Spinal cord (tissue), 10 donors: ENCODE measurements at places on chromosomes 6 and 20. TPM values are rescaled to one million over a fixed set of nuclear protein-coding genes. Genes with fewer than 3 reads are reported as not detected.

DNA sequence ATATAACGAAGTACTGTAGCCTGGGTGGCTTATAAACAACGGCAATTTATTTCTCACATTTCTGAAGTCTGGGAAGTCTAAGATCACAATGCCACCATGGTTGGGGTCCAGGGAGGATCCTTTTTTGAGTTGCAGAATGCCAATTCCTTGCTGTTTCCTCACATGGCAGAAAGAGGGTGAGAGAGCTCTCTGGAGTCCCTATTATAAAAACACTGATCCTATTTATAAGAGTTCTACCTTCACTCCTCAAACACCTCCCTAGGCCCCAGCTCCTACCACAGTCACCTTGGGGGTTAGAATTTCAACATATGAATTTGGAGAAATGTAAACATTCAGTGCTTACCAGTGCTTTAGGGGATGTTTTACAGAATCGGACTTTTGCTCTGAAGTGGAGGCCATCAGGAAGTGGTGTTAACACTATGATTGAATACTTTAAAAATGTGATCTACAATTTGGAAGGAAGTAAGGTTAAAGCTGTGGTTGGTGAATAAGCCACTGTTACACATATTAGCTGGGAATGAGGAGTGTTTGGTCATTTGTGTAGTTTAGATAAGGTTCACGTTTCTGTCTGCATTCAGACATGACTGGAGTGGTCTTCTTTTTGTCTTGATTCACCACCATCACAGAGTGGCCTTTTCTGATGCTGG is 79.9 kb upstream of the SPTLC3 start:
- no peak overlapping the region for H3K27ac ChIP-seq
- no peak overlapping the region for H3K4me3 ChIP-seq
- peaks cover 7% of the 10 kb centered on the region for H3K4me1 ChIP-seq
- H3K36me3 ChIP-seq = no peaks in the 10 kb centered on the region

MOG gene
- total RNA-seq = 22.6 TPM

PBOV1 gene
- total RNA-seq = not detected

GRCh38 chr6:36674942-36675341 is 3.6 kb upstream of the CDKN1A start:
- H3K4me1 ChIP-seq = peaks cover 26% of the 10 kb centered on the region
- H3K36me3 ChIP-seq = no peaks in the 10 kb centered on the region
- peaks cover 16% of the 10 kb centered on the region for H3K27me3 ChIP-seq
- no peak for DNase-seq
- no peak overlapping the region for H3K4me3 ChIP-seq

DNA sequence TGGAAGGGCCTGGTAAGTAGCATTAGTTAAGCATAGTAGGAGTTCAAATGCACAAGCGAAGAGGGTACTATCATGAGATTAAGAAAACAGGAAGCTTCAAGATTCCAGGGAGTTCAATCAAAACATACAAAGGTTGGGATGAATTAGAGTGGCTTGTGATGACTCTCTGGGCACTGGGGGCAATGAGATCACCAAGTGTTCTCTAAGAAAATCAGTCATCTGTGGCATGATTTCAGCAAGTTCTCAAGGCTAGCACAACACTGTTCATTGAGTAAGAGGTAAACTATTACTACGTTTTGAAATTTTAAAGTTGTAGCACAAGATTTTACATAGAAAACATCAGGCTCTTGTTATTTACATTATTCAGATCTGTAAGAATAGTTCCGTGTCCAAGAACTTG is 139.7 kb upstream of the FLRT3 start:
- DNase-seq = no peak
- no peak overlapping the region for H3K4me3 ChIP-seq
- no peaks in the 10 kb centered on the region for H3K4me1 ChIP-seq
- H3K36me3 ChIP-seq = no peaks in the 10 kb centered on the region
- H3K27ac ChIP-seq = no peak overlapping the region

IDH3B gene
- total RNA-seq = 105 TPM

SSTR4 gene
- 0.33 TPM for total RNA-seq

- H3K36me3 ChIP-seq = no peaks in the 10 kb centered on the region
- no peak overlapping the region for H3K27ac ChIP-seq
- no peaks in the 10 kb centered on the region for H3K27me3 ChIP-seq
- H3K4me1 ChIP-seq = no peaks in the 10 kb centered on the region
- no peak for DNase-seq
Measured at GRCh38 chr6:130337534-130337933, 28.3 kb upstream of the TMEM200A start.

CST4 gene
- total RNA-seq = not detected

OR11A1 gene
- not detected for total RNA-seq

- no peaks in the 10 kb centered on the region for H3K4me1 ChIP-seq
- no peak for DNase-seq
- H3K4me3 ChIP-seq = no peak overlapping the region
- no peaks in the 10 kb centered on the region for H3K27me3 ChIP-seq
- H3K36me3 ChIP-seq = peaks cover 6% of the 10 kb centered on the region
Measured at GRCh38 chr20:56376331-56376730, 15.7 kb downstream of the AURKA start.

DNA sequence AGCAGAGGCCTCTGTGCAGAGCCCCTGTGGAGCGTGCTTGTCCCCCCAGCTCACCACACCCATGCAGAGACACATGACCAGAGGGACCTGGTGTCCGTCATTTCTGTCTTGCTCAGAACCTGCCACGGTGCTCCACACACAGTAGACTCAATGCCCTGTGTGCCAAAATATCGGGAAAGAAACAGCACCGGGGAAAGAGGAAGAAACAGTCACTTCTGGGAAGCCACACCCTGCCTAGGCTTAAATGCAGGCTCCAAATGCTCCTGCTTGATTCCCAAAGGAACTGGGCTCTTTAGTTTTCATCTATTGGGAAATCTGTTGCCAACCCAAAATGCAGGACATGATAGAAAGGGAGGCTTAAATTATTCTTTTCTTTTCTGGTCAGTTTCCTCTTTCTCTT is 503.9 kb downstream of the CD83 start:
- no peak overlapping the region for H3K4me3 ChIP-seq
- no peak overlapping the region for H3K27ac ChIP-seq
- peaks cover 13% of the 10 kb centered on the region for H3K4me1 ChIP-seq
- H3K36me3 ChIP-seq = no peaks in the 10 kb centered on the region
- no peak for DNase-seq

DNA sequence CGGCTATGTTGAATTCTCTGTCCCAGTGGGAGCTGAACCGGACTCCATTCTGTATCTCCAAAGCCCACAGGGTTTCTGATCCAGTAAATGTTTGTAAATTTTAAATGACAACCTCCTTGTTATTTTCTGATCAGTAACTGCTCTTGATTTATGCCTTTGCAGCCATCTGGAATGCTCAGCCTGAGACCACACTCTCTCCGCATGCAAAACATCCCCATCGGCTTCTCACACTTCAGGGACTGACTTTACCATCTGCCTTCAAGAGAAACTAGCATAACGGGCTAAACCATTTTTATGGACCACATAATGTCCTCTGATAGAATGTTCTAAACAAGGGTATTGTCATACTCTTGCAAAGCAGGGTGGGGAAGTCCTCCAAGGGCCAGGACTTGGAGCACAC is 94.5 kb upstream of the FOXQ1 start:
- no peaks in the 10 kb centered on the region for H3K27me3 ChIP-seq
- H3K4me3 ChIP-seq = no peak overlapping the region
- no peak overlapping the region for H3K27ac ChIP-seq
- H3K36me3 ChIP-seq = no peaks in the 10 kb centered on the region

DNA sequence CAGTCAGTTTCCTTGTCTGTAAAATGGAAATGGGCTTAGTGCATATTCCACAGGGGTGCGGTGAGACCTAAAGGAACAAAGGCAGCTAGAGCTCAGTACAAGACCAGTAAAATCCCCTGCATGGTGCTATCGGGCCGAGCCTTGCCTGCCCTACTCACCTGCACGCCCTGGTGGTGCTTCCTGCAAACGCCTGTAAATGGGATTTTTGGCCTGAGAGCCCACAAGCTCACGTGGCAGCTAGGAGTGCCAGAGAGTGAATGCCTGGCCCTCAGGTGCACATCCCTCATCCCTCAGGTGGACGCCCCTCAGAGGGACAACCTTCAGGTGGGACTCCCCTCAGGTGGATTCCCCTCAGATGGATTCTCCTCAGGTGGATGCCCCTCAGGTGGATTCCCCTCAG is 48.0 kb upstream of the VSX1 start:
- no peaks in the 10 kb centered on the region for H3K27me3 ChIP-seq
- no peaks in the 10 kb centered on the region for H3K36me3 ChIP-seq
- no peak for DNase-seq
- no peaks in the 10 kb centered on the region for H3K4me1 ChIP-seq
- H3K4me3 ChIP-seq = no peak overlapping the region
- no peak overlapping the region for H3K27ac ChIP-seq

CYP39A1 gene
- 10.8 TPM for total RNA-seq

GRCh38 chr6:31580807-31581433 is 1.3 kb downstream of the LTB start:
- peak overlapping the region; percentile 88 for H3K4me3 ChIP-seq
- peak; percentile 61 for DNase-seq
- peak overlapping the region; percentile 85 for H3K27ac ChIP-seq
- H3K27me3 ChIP-seq = peaks cover 2% of the 10 kb centered on the region
- peaks cover 22% of the 10 kb centered on the region for H3K4me1 ChIP-seq

- peak; percentile 2 for DNase-seq
- no peaks in the 10 kb centered on the region for H3K36me3 ChIP-seq
- no peak within 1 kb of the TSS for H3K27ac ChIP-seq
Measured at GRCh38 chr20:45704969-45705637, at the start of gene WFDC10B. TSS of gene WFDC10B (minus strand) at chr20:45705019. CDS start at chr20:45685992, 19,027 bp downstream.

GRCh38 chr6:84007871-84008270 is 25.7 kb upstream of the MRAP2 start:
- no peak for DNase-seq
- H3K36me3 ChIP-seq = no peaks in the 10 kb centered on the region
- no peaks in the 10 kb centered on the region for H3K4me1 ChIP-seq
- no peak overlapping the region for H3K27ac ChIP-seq

GRCh38 chr20:53527196-53527595 is 66.4 kb downstream of the ZNF217 start:
- no peaks in the 10 kb centered on the region for H3K4me1 ChIP-seq
- H3K27me3 ChIP-seq = no peaks in the 10 kb centered on the region
- no peak for DNase-seq
- no peak overlapping the region for H3K4me3 ChIP-seq

OPN5 gene
- not detected for total RNA-seq

GRCh38 chr6:139647016-139647415 is 272.6 kb upstream of the CITED2 start:
- no peak overlapping the region for H3K27ac ChIP-seq
- H3K4me3 ChIP-seq = no peak overlapping the region
- peaks cover 2% of the 10 kb centered on the region for H3K4me1 ChIP-seq
- no peaks in the 10 kb centered on the region for H3K27me3 ChIP-seq
- no peak for DNase-seq

FAM184A gene
- total RNA-seq = 30.3 TPM

- H3K36me3 ChIP-seq = no peaks in the 10 kb centered on the region
- no peak overlapping the region for H3K27ac ChIP-seq
- H3K4me3 ChIP-seq = no peak overlapping the region
- H3K27me3 ChIP-seq = peaks cover 6% of the 10 kb centered on the region
Measured at GRCh38 chr20:20212675-20213096, 155.2 kb upstream of the INSM1 start.

GRCh38 chr20:10133532-10133931 is 85.1 kb upstream of the SNAP25 start:
- H3K36me3 ChIP-seq = no peaks in the 10 kb centered on the region
- no peaks in the 10 kb centered on the region for H3K27me3 ChIP-seq
- no peak overlapping the region for H3K27ac ChIP-seq
- no peak overlapping the region for H3K4me3 ChIP-seq

TRIM15 gene
- not detected for total RNA-seq

DNA sequence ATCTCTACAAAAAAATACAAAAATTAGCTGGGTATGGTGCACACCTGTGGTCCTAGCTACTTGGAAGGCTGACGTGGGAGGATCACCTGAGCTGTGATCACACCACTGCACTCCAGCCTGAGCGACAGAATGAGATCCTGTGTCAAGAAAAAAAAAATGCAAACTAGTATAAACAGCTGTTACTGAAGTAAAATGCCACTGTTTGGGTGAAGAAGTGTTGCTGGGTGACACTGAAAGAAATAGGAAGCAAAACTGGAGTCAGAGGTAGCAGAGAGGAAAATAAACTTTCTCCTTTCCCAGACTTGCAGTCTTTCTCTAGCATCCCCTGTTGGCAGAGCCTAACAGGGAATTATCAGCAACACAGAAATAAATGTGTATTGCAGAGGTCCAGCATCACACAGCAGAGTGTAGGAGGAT is 241.2 kb upstream of the PREP start:
- no peak for DNase-seq
- H3K36me3 ChIP-seq = no peaks in the 10 kb centered on the region
- no peaks in the 10 kb centered on the region for H3K4me1 ChIP-seq
- no peaks in the 10 kb centered on the region for H3K27me3 ChIP-seq
- H3K4me3 ChIP-seq = no peak overlapping the region

GRCh38 chr6:163756079-163756478 is 341.6 kb downstream of the QKI start:
- H3K4me3 ChIP-seq = no peak overlapping the region
- H3K36me3 ChIP-seq = no peaks in the 10 kb centered on the region
- no peaks in the 10 kb centered on the region for H3K27me3 ChIP-seq
- no peak for DNase-seq

DNA sequence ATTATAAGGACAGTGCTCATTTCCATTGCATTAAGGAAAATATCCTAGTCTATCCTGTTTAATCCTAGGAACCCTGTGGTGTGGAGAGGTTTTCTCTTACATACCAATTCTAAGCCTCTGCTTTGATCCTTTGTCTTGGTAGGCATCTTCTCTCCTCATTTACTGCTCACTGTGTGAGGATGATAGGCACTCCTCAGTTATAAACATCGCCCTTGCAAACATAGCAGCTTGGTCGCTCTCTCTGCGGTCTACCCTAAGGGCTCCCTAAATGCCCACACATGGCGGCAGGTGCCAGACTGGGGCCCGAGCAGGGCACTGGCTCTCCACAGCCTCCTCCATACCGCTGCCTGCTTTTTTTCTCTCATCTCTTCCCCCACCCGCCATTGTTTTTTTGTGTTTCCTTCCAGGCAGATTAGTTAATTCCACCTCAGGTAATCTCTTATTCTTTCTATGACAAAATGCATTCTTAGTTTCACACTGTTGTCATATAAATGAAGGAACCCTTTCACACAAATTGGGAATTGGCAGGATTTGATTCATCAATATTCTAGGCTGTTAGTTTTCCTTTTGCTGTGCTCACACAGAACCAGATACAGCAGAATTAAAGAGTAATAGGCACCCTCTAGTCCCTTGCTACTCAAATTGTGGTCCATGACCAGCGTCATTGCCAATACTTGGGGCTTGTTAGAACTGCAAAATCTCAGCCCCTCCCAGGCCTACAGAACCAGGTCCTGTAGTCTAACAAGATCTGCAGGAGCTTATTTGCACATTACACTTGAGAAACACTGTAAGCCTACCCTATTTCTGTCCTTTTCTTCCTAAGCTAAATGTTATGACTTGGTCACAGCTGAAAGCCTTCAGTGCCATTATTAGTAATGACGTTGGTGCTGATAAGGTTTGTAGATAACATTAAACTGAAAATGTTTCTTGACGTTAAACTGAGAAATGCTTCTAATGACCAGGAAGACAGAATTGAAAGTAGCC is 36.3 kb downstream of the CARMIL1 start:
- H3K27me3 ChIP-seq = no peaks in the 10 kb centered on the region
- H3K4me1 ChIP-seq = peaks cover 16% of the 10 kb centered on the region
- H3K27ac ChIP-seq = peak overlapping the region; percentile 10
- no peak overlapping the region for H3K4me3 ChIP-seq
